ENCODE measurements at places on chromosomes 11 and 22.

- H3K27me3 ChIP-seq, result peaks cover 3% of the 10 kb centered on the region
- DNase-seq, result no peak
- H3K4me3 ChIP-seq, result no peak overlapping the region
- no peak overlapping the region for H3K27ac ChIP-seq
- no peaks in the 10 kb centered on the region for H3K36me3 ChIP-seq
- no peaks in the 10 kb centered on the region for H3K4me1 ChIP-seq
Measured at GRCh38 chr22:25120093-25120561, 79.5 kb upstream of the CRYBB3 start.

DNA sequence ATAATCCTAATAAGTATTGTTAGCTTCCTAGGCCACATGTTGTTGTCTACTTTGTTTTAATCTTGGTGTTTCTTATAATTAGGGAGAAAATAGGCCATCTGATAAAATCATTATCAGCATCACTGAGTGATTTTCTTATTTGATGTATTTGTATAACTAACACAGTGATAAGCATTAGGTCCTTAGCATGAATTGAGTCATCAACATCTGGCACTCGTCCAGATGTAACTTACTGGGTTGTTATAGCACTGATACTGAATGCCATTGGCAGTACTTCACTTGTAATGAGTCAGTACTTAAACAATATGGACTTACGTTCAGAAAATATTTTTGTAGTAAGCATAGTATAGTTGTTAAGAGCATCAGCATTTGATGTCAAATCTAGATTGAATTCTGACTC, 16.2 kb downstream of the API5 start:
- H3K36me3 ChIP-seq, result peaks cover 88% of the 10 kb centered on the region
- H3K4me1 ChIP-seq, result peaks cover 9% of the 10 kb centered on the region
- H3K4me3 ChIP-seq, result no peak overlapping the region
- DNase-seq, result peak; percentile 79
- H3K27ac ChIP-seq, result no peak overlapping the region

DNA sequence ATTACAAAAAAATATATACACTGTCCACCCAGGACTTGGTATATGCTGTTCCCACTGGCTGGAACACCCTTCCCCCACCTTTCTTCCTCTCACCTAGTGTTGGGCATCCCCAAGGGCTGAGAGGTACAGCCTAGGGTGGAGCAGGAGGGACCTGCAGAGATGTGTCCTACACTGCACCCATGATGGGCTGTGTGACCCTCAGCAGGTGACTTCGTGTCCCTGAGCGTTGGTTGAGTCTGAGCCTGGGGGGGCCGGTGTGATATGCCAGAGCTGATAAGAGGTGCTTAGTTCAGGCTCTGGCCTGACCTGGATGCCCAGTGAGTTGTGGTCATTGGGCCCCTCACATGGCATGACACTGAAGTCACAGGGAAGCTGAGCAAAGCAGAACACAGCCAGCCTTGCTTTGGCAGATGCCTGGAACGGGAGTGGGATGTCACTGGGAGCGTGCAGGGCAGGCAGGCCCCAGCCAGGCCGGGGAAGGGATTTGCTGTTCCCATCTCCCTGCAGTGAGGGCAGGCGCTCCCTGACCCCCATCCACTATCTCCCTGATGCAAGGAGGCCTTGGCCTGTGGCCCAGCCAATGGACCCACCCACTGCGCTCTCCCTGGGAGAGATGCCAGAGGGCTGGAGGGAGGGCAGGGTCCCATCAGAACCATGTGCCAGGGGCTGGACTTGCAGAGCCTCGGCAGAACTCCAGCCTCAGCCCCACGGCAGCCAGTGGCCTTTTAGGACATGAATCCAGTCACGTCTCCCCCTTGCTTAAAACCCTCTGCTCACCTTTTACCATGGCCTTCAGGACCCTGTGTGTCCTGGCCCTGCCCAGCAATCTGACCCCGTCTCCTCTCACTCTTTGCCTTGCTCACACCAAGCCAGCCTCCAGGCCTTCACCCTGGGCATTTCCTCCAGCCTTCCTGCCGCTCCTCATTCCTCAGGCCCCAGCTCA, 138.9 kb downstream of the MN1 start:
- no peak overlapping the region for H3K4me3 ChIP-seq
- H3K27me3 ChIP-seq, result no peaks in the 10 kb centered on the region
- DNase-seq, result no peak
- no peak overlapping the region for H3K27ac ChIP-seq

- peaks cover 32% of the 10 kb centered on the region for H3K4me1 ChIP-seq
- H3K4me3 ChIP-seq, result no peak overlapping the region
- H3K27me3 ChIP-seq, result no peaks in the 10 kb centered on the region
- no peaks in the 10 kb centered on the region for H3K36me3 ChIP-seq
- H3K27ac ChIP-seq, result no peak overlapping the region
- DNase-seq, result no peak
Measured at GRCh38 chr22:21047035-21047661, 1.4 kb downstream of the LRRC74B start.

GRCh38 chr11:67119585-67120391, 725 bp downstream of the KDM2A start:
- peak; percentile 63 for DNase-seq
- peaks cover 13% of the 10 kb centered on the region for H3K4me1 ChIP-seq
- no peaks in the 10 kb centered on the region for H3K27me3 ChIP-seq

GRCh38 chr11:7538031-7538430, 24.2 kb downstream of the PPFIBP2 start:
- H3K4me1 ChIP-seq, result peaks cover 13% of the 10 kb centered on the region
- no peaks in the 10 kb centered on the region for H3K27me3 ChIP-seq
- no peak overlapping the region for H3K27ac ChIP-seq
- peak; percentile 74 for DNase-seq
- H3K36me3 ChIP-seq, result no peaks in the 10 kb centered on the region
- H3K4me3 ChIP-seq, result peak overlapping the region; percentile 22

DNA sequence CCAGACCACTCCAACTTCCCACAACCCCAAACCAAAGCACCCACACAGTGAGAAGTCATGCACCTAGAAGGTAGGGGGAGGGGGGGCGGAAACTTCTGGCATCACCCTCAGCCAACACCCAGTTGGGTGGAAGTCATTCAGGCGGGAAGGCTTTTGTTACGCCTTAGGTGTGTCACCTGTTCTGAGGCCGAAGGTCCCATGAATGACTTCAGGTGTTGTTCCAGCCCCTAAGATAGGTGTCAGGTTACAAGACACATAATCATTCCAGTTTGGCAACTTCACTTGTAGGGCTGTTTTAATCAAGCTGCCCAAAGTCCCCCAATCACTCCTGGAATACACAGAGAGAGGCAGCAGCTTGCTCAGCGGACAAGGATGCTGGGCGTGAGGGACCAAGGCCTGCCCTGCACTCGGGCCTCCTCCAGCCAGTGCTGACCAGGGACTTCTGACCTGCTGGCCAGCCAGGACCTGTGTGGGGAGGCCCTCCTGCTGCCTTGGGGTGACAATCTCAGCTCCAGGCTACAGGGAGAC, at the start of gene TMPRSS4:
Gene TMPRSS4, plus strand, starts transcription at position 325 of the 528 bp plus-strand sequence. CDS start 225 bp downstream, outside the sequence.
- no peaks in the 10 kb centered on the region for H3K36me3 ChIP-seq
- no peaks in the 10 kb centered on the region for H3K4me1 ChIP-seq
- H3K4me3 ChIP-seq, result no peak within 1 kb of the TSS
- DNase-seq, result no peak
- peaks cover 8% of the 10 kb centered on the region for H3K27me3 ChIP-seq

DNA sequence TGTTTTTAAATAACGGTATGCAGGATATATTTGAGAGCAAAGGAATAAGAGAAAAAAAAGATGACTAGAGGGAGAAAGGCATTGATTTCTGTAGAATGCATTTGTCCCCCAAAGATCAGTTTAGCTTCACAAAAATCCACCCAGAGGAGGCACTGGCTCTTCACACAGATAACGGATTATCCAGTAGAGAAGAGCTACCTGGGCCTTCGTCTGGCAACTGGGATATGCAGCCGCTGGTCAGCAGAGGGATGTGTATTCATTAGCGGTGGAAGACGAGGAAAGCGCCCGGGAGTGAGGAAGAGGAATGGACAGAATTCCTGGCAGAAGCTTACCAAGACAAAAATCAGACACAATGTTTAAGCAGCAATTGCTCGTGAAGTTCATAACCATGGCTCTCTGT, 5.6 kb upstream of the WT1 start:
- H3K27ac ChIP-seq, result no peak overlapping the region
- peaks cover 83% of the 10 kb centered on the region for H3K27me3 ChIP-seq
- DNase-seq, result no peak
- H3K4me1 ChIP-seq, result no peaks in the 10 kb centered on the region

GRCh38 chr11:18934195-18934814, 4.9 kb downstream of the MRGPRX1 start:
- DNase-seq, result no peak
- H3K4me3 ChIP-seq, result no peak overlapping the region
- H3K4me1 ChIP-seq, result no peaks in the 10 kb centered on the region
- H3K27me3 ChIP-seq, result 0 out of 2 replicates have a peak, but pooled peaks cover 4% of the 10 kb centered on the region

DNA sequence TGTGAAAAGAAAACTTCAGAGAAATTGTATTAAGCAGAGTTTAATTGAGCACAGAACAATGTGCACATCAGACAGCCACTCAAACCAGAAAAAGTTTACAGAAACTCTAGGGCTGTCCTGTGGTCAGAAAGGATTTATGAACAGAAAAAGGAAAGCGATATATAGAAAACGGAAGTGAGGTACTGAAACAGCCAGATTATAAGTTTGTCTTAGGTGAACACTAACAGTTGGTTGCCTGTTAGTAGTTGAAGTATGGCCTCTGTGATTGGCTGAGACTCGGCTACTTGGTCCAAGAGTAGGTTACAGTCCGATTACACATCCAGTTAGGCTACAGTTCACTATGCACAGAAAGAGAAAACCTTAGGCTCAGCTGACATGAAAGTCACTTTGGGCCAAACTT, 1232.5 kb upstream of the RAG2 start:
- H3K4me1 ChIP-seq, result no peaks in the 10 kb centered on the region
- no peaks in the 10 kb centered on the region for H3K36me3 ChIP-seq
- H3K27ac ChIP-seq, result no peak overlapping the region

DNA sequence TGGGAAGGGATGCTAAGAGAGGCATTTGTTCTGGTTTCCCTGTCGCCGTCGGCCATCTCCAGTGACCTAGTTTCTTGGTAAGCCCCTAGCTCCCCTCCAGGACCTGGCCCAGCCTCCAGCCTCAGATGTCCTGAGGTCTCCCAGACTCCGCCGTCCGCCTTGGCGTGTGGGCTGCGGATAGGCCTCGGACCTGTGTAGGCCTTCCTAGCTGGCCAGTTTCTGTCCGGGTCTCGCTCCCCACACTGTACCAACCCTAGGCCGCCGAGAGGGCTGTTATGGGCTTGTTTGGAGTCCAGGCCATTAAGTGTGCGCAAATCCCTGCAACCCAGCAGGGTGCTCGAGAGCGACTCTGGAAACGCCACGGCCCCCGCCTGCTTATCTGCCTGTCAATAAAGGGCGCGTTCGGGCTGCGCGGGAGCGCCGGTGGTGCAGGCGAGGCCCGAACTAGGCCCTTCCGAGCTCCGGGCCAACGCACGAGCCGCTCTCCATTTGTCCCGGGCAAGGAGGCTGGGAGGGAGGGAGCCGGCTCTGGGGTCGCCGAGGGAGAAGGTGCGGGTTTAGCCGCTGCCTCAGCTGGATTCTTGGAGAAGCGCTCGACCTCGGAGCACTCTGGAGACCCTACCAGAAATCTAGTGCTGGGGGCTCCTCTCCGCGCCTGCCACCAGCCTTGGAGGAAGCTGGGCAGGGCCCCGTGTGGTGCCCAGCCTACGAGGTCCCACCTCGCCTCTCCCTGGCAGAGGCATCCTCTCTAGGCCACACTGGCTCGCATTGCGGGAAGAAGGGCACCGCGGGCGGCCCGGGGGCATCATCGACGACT, 8.7 kb upstream of the PAX6 start:
- H3K27ac ChIP-seq, result no peak overlapping the region
- DNase-seq, result no peak
- no peaks in the 10 kb centered on the region for H3K36me3 ChIP-seq
- H3K27me3 ChIP-seq, result peaks cover 94% of the 10 kb centered on the region
- no peak overlapping the region for H3K4me3 ChIP-seq

DNA sequence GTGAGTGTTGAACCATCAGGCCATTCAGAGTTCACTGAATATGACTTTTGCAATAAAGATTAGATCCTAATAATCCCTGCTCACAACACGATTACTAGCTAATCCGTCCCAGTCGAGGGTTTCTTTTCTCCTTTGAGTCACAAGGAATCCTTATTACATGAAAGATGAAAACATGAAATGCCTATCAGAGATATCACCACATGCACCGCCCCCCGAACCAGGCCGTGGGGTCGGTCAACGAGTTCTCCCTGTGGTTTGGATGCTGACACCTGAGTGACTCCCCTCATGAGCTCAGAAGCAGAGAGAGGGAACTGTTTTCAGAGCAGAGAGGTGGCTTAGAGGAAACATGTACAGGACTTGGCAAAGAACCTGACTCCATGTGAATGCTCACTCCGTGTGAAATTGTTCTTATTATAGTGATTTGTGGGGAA, 263.3 kb downstream of the ETS1 start:
- no peak for DNase-seq
- no peaks in the 10 kb centered on the region for H3K36me3 ChIP-seq
- H3K4me1 ChIP-seq, result no peaks in the 10 kb centered on the region
- no peak overlapping the region for H3K27ac ChIP-seq

GRCh38 chr11:71383461-71383860, 64.7 kb downstream of the DHCR7 start:
- H3K4me3 ChIP-seq, result no peak overlapping the region
- H3K4me1 ChIP-seq, result no peaks in the 10 kb centered on the region
- H3K27ac ChIP-seq, result no peak overlapping the region

- no peaks in the 10 kb centered on the region for H3K27me3 ChIP-seq
- H3K27ac ChIP-seq, result no peak overlapping the region
- no peak overlapping the region for H3K4me3 ChIP-seq
- DNase-seq, result no peak
- peaks cover 33% of the 10 kb centered on the region for H3K4me1 ChIP-seq
Measured at GRCh38 chr11:86934926-86935579, 20.1 kb downstream of the FZD4 start.

DNA sequence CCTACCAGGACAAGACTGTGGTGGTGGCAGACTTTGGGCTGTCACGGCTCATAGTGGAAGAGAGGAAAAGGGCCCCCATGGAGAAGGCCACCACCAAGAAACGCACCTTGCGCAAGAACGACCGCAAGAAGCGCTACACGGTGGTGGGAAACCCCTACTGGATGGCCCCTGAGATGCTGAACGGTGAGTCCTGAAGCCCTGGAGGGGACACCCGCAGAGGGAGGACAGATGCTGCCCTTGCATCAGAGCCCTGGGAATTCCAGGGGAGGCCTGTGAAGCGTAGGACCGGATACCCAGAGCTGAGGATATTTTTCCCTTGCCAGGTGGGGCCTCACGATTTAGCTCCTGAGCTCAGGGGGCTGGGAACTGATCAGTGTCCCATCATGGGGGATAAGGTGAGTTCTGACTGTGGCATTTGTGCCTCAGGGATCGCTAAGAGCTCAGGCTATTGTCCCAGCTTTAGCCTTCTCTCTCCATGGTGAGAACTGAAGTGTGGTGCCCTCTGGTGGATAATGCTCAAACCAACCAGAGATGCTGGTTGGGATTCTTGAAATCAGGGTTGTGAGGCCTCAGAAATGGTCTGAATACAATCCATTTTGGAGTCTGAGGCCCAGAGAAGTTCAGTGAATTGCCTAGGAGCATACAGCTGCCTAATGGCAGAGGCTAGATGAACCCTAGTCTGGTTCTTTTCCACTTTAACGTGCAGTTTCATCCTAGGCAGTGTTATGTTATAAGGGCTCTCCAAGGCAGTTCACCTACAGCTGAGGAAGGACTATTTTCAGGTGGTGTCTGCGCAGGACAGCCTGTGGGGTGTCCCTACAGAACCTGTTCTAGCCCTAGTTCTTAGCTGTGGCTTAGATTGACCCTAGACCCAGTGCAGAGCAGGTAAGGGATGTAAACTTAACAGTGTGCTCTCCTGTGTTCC, 19.5 kb downstream of the PIK3IP1 start:
- no peak overlapping the region for H3K4me3 ChIP-seq
- DNase-seq, result peak; percentile 79
- H3K27ac ChIP-seq, result no peak overlapping the region
- no peaks in the 10 kb centered on the region for H3K27me3 ChIP-seq
- no peaks in the 10 kb centered on the region for H3K4me1 ChIP-seq

Data from GM23248 (cell line).